Activated CD4-positive, alpha-beta T cell treated with anti-CD3 and anti-CD28 coated beads, Interleukin-2, amount 10 ng/mL, durations not matched to agents 24 days and 14 days (primary cell): ENCODE measurements at places on chromosomes 7 and 10. TPM values are rescaled to one million over a fixed set of nuclear protein-coding genes. Genes with fewer than 3 reads are reported as not detected.

Gene ZNF775
- total RNA-seq = 4.2 and 5.5 TPM in 2 replicates

Gene MACC1
- not detected in 2 replicates for total RNA-seq

DNA sequence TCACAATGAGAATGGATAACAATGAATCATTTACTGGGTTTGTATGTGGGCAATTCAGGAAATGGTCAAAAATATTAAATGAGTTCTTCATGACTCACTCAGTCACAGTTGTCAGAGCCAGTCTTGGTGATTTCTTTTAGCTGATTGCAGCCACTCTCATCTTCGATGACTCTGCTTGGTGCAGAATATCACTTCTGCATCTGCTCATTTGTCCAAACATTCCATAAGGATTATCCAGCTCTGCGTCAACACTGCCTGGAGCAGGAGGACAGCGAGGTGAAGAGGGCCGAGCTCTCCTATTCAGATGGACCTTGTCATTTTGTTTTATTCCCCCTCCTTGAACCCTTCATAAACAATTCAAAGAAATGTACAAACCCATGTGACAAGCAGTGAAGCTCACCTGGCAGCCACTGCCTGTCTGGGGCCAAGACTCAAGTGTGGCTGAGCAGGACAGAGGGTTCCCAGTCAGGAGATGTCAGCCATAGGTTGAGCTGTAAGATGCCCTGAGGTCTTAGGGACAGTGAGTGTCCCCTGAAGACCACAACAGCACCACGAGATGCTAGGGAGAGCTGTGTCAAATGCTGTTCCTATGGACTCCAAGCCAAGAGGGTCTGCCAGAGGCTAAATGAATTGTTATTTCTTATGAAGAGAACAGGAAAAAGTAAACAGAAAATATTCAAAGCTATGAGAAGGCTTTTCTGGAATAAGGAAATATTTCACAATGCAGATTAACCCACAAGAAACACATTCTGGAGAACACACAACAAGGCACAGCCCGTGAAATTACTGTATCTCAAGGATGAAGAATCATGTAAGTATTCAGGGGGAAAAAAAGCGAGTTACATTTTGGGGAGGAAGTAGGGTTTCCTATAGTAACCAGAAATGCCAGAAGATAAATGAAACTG, 33.1 kb upstream of the EGFR start:
- H3K4me3 ChIP-seq = no peak overlapping the region
- H3K36me3 ChIP-seq = no peaks in the 10 kb centered on the region
- no peak overlapping the region for H3K27ac ChIP-seq
- H3K4me1 ChIP-seq = no peaks in the 10 kb centered on the region

Gene EPHA1
- 0.09 and 0.26 TPM in 2 replicates for total RNA-seq

Gene CDH23
- total RNA-seq = 0.92 and 1.3 TPM in 2 replicates

- peaks cover 58% of the 10 kb centered on the region for H3K27me3 ChIP-seq
- H3K4me3 ChIP-seq = no peak overlapping the region
These were observed 683 bp downstream of the CHAT start for GRCh38 chr10:49614242-49615198.

- no peak overlapping the region for H3K27ac ChIP-seq
- no peaks in the 10 kb centered on the region for H3K27me3 ChIP-seq
- H3K4me3 ChIP-seq = no peak overlapping the region
- peaks cover 19% of the 10 kb centered on the region for H3K4me1 ChIP-seq
- no peak for DNase-seq
These were observed 58.0 kb downstream of the LCOR start for GRCh38 chr10:96890172-96890513.

GRCh38 chr7:11706666-11707605, 125.1 kb downstream of the THSD7A start:
- no peak overlapping the region for H3K27ac ChIP-seq
- no peak for DNase-seq
- no peaks in the 10 kb centered on the region for H3K4me1 ChIP-seq
- H3K4me3 ChIP-seq = no peak overlapping the region

Gene GJD4
- not detected in 2 replicates for total RNA-seq

Gene FLNC
- total RNA-seq = 0.02 and 0.09 TPM in 2 replicates

- H3K36me3 ChIP-seq = peaks cover 27% of the 10 kb centered on the region
- peaks cover 55% of the 10 kb centered on the region for H3K4me1 ChIP-seq
- no peaks in the 10 kb centered on the region for H3K27me3 ChIP-seq
- H3K27ac ChIP-seq = peak overlapping the region; percentile 84
These were observed 498 bp upstream of the CALHM2 start for GRCh38 chr10:103452506-103453230.

GRCh38 chr7:142177869-142178268, 66.4 kb downstream of the MGAM2 start:
- peaks cover 31% of the 10 kb centered on the region for H3K27me3 ChIP-seq
- no peak overlapping the region for H3K4me3 ChIP-seq
- peaks cover 6% of the 10 kb centered on the region for H3K4me1 ChIP-seq
- no peaks in the 10 kb centered on the region for H3K36me3 ChIP-seq
- DNase-seq = no peak
- H3K27ac ChIP-seq = no peak overlapping the region

Gene VGF
- 0.23 and 0.28 TPM in 2 replicates for total RNA-seq

DNA sequence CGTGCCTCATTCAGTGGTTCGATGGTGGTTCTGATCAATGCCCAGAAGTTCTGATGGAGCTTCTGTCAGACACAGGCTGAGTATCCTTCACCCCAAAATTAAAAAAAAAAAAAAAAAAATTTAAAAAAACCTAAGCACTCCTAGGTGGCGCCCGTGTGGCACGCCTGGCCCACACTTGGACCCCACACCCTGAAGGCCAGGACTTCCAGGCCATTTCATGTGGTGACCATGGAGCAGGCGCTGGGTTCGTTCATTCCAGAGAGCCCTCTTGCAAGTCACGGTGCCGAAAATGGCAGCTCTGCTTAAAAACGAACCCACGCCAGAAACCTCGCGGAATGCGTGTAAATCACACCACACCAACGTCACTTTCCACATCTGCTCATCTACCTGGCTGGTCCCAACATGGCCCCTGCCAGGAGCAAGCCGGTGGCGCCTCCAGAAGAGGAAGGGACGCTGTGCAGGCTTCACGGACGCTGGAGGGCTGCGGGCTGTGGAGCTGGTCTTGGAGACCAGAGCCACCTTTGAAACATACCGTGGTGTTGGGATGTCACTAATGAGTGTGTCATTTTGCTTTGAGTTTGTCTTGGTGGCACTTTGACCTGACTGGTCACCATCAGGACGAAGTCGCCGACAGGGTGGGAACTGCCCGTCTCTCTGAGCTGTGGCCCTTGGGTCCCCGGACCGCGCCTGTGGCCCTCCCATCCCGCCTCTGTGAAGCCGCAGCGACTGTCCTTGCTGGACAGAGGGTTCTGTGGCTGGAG, 46.0 kb upstream of the PRKAR1B start:
- H3K4me1 ChIP-seq = no peaks in the 10 kb centered on the region
- peaks cover 11% of the 10 kb centered on the region for H3K36me3 ChIP-seq
- no peak for DNase-seq
- H3K4me3 ChIP-seq = no peak overlapping the region

DNA sequence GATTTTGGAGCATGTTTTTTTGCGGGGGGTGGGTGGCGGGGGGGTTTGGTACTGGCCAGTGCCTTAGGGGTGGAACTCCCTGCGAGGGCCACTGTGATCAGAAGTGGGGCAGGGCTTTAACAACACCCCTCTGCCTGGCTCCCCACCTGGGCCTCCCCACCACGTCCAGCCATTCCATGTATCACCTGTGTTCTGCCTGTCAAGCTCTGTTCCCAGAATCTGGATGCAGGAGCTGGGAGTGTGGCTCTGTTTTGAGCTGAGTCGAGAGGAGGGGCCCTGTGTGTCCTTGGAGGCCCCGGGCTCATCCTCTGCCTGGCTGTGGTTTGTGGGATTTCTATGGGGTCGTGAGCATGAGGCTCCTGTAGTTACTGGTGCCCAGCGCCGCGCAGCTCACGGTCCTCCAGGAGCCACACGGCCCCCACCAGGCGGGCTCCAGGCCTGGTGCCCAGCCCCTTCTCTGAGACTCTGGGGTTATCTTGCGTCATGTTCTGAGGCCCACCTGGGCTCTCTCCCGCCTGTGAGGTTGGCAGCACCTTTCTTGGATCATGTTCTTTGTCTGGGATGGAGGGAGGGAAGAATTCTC, 29.6 kb downstream of the PFKFB3 start:
- no peak for DNase-seq
- H3K4me1 ChIP-seq = peaks cover 18% of the 10 kb centered on the region
- H3K4me3 ChIP-seq = no peak overlapping the region
- no peak overlapping the region for H3K27ac ChIP-seq

DNA sequence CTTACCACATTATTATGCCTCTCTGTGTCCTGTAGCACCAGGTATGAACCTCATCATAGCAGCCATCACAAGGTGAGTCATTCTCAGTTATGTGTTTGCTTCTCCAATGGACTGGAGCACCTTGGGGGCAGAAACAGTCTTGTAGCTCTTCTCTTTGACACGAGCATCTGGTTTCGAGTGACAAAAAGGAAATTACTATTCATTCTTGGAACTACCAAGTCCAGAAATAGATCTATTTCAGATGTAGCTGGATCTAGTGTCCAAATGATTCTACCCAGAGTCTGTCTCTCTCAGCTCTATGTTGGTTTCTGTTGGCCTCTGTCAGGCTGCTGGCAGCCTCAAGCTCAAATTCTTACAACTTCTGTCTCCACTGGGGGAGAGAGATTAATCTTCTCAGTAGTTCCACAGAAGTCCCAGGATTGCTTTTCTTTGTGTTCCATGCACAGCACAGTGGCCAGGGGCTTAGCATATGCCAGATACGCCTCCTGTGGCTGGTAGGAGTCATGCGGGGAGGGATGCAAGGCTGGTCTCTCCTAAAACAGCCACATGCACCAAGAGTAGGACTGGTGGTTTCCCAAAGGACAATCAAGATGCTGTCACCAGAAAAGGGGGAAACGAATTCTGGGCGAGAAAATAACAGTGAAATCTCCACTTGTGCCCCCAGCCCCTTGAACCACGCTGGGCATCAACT, 37.2 kb upstream of the PAPSS2 start:
- H3K36me3 ChIP-seq = no peaks in the 10 kb centered on the region
- no peak overlapping the region for H3K27ac ChIP-seq
- peaks cover 34% of the 10 kb centered on the region for H3K27me3 ChIP-seq
- no peaks in the 10 kb centered on the region for H3K4me1 ChIP-seq
- DNase-seq = no peak
- no peak overlapping the region for H3K4me3 ChIP-seq

Gene GALNT11
- total RNA-seq = 22.0 and 22.1 TPM in 2 replicates

DNA sequence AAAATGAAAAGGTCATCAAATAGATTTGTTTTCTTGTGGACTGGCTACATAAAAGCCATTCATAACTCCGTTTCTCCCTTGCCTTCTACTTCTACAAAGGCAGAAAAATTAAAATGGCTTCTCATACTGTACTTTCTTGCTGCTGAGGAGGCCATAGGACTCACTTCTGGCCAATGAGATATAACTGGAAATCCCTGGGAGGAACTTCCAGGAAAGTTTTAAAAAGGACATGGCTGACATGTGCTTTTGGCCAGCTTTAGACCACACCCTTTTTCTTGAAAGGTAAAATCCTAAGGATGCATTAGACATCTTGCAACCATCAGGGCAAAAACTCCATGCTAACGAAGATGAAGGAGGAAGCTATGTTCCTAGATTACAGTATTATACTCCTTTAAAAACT, 58.5 kb downstream of the PDZD8 start:
- no peak overlapping the region for H3K27ac ChIP-seq
- no peaks in the 10 kb centered on the region for H3K27me3 ChIP-seq
- DNase-seq = no peak
- peaks cover 4% of the 10 kb centered on the region for H3K4me1 ChIP-seq
- peaks cover 11% of the 10 kb centered on the region for H3K36me3 ChIP-seq

GRCh38 chr10:6494936-6495592, 85.0 kb downstream of the PRKCQ start:
- H3K4me3 ChIP-seq = no peak overlapping the region
- H3K36me3 ChIP-seq = peaks cover 45% of the 10 kb centered on the region
- DNase-seq = peak; percentile 91
- peaks cover 41% of the 10 kb centered on the region for H3K4me1 ChIP-seq
- no peak overlapping the region for H3K27ac ChIP-seq

DNA sequence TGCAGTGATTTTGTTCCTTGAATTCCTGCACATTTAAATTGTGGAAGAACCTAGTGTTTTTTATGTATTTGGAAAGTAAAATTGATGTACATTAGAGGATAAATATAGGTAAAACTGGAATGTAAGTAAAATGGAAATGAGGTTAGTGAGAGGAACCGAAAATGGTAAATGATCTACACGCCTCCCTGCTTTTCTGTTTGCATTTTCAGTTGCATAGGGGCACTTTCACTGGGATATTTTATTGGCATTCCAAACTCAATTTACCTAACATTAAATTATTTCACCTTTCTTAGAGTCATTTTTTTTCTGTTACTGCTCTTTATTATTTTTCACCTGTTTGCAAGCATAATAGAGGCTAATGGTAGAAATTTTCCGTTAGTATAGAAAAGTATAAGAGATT, 8.0 kb downstream of the CDK13 start:
- DNase-seq = no peak
- no peaks in the 10 kb centered on the region for H3K27me3 ChIP-seq
- no peak overlapping the region for H3K27ac ChIP-seq

- H3K27ac ChIP-seq = no peak overlapping the region
- no peak overlapping the region for H3K4me3 ChIP-seq
- H3K4me1 ChIP-seq = peaks cover 41% of the 10 kb centered on the region
- no peak for DNase-seq
These were observed 12.3 kb downstream of the NOD1 start for GRCh38 chr7:30466266-30466665.

DNA sequence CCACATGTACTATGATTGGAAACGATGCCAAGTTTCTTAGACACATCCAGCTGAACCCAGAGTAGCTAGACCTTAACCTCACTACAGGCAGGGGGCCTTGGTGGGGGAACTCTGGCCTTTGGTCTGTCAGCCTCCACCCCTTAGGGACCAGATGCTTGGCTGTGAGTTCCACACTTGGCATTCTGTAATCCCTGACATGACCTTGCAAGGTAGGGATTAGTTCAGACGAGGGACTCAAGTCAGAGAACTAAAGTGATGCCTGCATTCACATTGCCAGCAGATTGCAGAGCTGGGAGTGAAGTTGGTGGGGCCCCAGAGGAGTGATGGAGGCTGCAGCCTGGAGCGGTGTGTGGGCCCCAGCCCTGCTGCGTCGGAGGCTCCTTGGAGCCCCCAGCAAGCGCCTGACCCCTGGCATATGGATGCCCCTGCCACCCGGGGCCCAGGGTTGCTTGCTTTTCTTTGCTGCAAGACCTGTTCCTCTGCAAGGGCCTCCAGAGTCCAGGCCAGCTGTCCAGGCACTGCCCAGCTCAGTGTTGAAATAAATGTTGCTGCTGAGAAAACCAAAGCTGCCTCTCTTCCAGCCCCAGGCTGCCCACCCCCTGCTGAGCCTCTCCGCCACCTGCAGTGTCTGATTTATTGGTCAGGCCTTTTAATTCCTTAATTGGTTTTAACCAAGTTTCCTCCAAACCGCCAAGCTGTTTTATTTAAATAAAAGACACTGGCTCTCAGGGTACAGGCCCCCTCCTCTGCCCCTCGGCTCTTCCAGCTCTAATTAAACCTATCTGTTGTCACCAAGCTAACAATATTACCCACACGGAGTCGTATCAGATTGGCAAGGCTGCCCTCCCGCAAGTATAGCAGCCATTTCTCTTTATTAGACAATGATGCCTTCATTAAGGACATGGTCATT, 4.7 kb downstream of the NPTX2 start:
- peaks cover 21% of the 10 kb centered on the region for H3K27me3 ChIP-seq
- H3K27ac ChIP-seq = no peak overlapping the region
- no peaks in the 10 kb centered on the region for H3K4me1 ChIP-seq
- H3K4me3 ChIP-seq = no peak overlapping the region
- no peak for DNase-seq
- H3K36me3 ChIP-seq = no peaks in the 10 kb centered on the region

Gene PNLIPRP3
- not detected in 2 replicates for total RNA-seq

Gene AKR1D1
- not detected in 2 replicates for total RNA-seq

- H3K36me3 ChIP-seq = peaks cover 2% of the 10 kb centered on the region
- no peaks in the 10 kb centered on the region for H3K27me3 ChIP-seq
These were observed 155.4 kb upstream of the ITGB1 start for GRCh38 chr10:33113466-33113865.

Gene ASIC3
- total RNA-seq = 3.5 and 4.0 TPM in 2 replicates
